RKO (cell line): ENCODE measurements at places on chromosomes 3 and 15.

DNA sequence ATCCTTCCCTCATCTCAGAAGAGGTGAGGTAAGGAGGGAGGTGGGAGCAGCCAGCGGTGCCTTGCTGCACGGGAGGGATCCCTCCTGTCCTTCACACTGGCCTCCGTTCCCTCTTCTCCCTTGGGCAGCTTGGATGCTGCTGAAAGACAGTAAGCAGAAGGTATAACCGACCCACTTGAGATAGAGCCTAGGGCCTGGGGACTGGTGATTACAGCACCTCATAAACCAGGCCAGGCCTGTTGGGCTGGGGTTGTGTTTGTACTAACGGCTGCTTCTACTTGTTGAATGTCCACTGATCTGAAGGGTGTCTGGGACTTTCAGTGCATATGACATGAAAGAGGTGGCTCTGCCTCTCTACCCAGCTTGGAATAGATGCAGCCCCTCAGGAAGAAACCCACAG, 25.0 kb downstream of the SEMA6D start:
- DNase-seq = no peak

- no peak for DNase-seq
Measured at GRCh38 chr3:150317469-150317868, 90.6 kb upstream of the TSC22D2 start.

DNA sequence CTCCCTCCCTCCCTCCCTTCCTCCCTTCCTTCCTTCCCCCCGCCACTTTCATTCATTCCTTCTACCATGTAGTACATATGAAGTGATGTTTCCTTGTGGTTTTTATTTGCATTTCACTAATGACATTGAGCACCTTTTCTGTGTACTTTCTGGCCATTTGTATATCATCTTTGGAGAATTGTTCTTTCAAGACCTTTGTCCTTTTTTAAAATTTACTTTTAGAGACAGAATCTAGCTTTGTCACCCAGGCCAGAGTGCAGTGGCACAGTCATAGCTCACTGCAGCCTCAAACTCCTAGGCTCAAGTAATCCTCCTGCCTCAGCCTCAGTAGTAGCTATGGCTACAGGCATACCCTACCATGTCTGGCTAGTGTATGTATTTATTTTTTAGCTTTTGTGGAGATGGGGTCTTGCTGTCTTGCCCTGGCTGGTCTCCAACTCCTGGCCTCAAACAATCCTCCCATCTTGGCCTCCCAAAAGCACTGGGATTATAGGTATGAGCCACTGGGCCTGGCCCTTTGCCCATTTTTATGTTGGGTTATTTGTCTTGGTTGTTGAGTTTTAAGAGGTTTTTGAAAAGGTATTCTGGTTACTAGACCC, 42.0 kb upstream of the CTDSPL2 start:
- DNase-seq = no peak

GRCh38 chr3:13150624-13151023, 77.4 kb upstream of the IQSEC1 start:
- DNase-seq = no peak

DNA sequence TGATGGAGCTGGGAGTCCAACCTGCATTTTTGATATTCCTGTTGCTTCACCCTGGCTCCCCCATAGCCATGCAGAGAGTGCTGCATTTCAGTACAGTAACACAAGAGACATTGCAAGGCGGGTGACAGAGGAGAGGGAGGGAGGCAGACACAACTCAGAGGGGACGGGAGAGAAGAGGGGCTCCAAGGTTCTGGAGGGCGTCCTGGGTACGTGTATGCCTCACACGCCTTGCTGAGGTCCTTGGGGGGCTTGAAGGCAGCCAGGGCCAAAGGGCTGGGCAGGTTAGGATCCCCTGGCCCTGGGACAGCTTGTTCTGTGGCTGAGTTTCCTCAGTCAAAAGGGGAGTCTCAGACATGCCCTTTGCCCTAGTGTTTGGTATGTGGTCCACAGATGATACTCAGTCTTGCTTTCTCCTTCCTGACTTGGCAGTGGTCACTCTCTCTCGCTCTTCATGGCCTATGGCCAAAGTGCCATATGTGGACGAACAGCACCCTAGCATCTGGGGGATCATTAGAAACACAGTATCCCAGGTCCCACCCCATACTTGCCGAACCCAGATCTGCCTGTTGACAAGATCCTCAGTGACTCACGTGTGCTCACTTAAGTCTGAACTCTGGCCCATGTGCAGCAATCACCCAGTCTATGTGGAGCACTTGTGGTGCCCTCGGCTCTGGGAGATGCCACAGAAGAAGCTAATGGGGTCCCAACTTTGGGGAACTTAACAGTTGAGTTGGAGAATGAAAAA, 52.9 kb downstream of the FGD5 start:
- DNase-seq = no peak

GRCh38 chr15:73021139-73021621, 31.1 kb upstream of the NEO1 start:
- DNase-seq = no peak

DNA sequence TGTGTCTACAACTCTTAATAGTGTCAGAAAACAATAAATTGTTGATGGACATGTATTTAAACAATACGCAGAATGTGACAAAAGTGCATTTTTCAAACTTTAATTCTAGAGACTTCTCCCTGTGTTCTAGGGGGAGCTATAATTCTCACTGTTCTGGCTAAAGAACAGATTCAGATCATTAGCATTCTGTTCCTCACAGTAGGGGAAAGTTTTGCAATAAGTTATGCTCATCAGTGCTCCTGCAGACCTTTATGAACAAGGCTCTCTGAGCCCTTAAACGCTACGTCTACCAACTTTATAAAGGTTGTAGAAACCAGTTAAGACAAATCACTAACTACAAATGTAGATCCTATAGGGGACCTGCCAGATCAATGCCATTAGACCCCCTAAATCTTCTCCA, 444.2 kb downstream of the SQOR start:
- no peak for DNase-seq
